NCI-H1048 (cell line): ENCODE measurements at places on chromosomes 1 and 21.

- DNase-seq: no peak
These were observed 4.4 kb downstream of the AVPR1B start for GRCh38 chr1:206112600-206113301.

GRCh38 chr1:151817353-151817730 is 12.1 kb upstream of the LINGO4 start:
- DNase-seq: no peak

- DNase-seq: no peak
These were observed 68.6 kb downstream of the MDM4 start for GRCh38 chr1:204584699-204585372.

- no peak for DNase-seq
These were observed 313.1 kb upstream of the TMPRSS15 start for GRCh38 chr21:18716578-18717138.

DNA sequence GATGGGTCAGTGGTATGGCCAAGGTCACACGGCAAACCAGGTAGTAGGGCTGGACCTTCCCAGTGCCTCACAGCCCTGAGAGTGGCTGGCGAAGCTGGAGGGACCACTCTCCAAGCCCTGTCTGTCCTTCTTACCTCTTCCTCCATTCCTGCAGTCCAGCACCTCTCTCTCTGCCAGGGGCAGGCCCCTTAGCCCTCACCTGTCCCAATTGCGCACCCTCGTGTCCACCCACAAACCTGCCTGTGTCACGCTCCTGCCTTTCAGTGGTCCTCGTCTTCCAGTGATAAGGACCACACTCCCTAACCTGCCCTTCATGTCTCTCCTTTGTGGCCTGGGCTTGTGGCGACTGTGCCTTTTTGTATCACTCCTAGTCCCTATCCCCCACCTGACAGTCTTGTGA is 3.4 kb downstream of the PODN start:
- DNase-seq: no peak

- no peak for DNase-seq
These were observed 24.2 kb downstream of the ZBTB18 start for GRCh38 chr1:244075247-244075722.
